ENCODE measurements at places on chromosomes 1 and 21.

- peak; percentile 2 for DNase-seq
These were observed 1.6 kb downstream of the NRIP1 start for GRCh38 chr21:15063081-15063813.

- DNase-seq: no peak
These were observed 111.0 kb downstream of the GDAP2 start for GRCh38 chr1:117818456-117818855.

DNA sequence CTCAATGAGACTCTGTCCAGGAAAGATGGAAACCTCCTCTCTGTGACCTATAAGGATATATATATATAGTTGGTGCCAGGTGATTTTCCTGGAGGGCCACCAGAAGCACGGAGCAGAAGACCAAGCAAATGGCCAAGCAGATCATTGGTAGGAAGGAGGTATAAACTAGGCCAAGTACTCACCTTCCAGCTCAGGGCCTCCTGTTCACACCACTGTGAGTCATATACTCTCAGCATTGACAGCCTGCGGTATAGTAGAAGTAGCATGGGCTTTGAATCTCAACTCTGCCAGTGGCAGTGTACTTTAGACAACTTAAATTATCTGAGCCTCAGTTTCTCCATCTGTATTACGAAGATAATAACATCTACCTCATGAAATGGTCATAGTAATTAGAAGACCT lies 15.4 kb downstream of the IL12RB2 start:
- no peak for DNase-seq

DNA sequence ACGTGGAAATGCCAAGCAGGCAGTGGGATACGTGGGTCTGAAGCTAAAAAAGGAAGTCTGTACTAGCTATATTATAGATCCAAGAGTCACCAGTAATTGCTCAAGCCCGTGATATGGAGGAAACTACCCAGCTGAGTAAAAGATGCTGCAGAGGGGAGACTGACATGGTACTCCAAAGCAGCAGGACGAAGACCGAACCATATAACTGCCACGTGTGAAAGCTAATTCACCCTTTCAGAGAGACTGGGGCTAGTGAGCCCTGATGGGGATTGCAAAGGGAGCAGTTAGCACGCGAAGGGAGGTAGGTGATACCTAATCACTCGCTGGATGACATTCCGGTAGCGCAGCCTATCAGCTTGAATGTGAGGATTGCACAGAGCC lies 316 bp downstream of the AP4B1 start:
- DNase-seq: peak; percentile 32

DNA sequence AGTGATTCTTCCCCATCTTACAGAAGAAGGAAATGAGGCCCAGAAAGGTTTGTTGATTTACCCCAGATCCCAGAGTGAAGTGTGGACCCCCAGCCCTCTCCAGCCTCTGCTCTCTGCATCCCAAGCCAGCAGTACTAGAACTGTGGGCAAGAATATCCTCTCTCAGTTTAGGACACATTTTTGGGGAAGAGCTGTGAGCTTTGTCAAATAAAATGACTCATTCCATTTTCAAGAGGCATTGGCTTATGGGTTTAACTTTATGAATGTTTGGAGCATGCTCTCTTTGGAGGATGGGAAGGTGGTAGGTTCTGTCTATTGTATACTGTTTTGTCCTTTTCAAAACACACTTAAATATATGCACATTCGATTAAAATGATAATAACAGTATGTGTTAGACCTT lies 70.6 kb upstream of the CNTN2 start:
- DNase-seq: no peak

All from activated naive CD4-positive, alpha-beta T cell (primary cell).